AG09309 (cell line): ENCODE measurements at places on chromosomes 7 and 10.

DNA sequence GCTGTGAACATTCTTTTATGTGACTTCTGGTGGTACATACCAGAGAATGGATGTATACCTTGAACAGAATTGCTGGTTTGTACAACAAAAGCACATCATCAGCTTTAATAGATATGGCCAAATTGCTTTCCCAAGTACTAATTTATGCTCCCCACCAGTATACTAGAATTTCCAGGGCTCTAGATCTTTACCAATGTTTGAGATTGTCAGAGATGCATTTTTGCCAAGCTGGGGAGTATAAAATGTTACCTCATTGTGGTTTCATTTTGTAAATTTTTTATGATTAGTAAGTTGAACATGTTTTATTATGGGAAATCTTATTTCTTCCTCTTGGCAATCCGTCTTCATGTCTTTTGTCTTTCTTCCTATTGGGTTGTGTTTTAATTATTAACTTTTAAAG lies 179.9 kb upstream of the TMEM106B start:
- DNase-seq: no peak

GRCh38 chr10:13788320-13788600 lies 201.5 kb downstream of the PRPF18 start:
- DNase-seq: no peak

DNA sequence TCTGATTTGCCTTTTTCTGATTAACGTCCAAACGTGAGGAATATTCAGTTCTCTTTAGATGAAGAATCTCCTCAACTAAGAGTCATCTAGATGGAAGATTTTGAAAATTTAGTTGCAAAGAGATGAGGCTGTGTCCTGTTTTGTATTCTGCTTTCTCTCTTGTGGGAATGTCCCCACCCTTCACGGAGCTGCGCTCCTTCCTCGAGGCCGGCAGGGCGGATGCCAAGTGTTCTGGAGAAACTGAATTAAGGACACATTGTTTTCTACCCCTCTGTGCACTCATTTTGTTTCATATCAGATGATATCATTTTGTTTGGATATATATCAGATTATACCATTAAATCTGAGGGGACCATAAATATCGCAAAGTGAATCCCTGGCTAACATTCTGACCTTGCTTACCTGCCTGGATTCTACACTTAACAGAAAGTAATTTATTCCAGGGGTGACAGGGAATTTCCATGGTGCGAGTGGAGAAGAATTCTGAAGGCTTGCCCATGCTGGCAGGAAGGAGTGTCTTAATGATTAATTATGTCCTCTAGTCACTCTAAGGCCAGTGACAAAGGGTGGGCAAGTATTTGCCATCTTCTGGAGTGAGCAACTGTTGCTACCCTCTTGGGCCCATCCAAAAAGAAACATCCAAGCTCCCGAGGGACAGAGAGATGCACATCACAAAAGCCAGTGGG lies 47.9 kb upstream of the IGFBP3 start:
- DNase-seq: no peak

- DNase-seq: no peak
Measured at GRCh38 chr7:918441-919113, 35.9 kb downstream of the ADAP1 start.

DNA sequence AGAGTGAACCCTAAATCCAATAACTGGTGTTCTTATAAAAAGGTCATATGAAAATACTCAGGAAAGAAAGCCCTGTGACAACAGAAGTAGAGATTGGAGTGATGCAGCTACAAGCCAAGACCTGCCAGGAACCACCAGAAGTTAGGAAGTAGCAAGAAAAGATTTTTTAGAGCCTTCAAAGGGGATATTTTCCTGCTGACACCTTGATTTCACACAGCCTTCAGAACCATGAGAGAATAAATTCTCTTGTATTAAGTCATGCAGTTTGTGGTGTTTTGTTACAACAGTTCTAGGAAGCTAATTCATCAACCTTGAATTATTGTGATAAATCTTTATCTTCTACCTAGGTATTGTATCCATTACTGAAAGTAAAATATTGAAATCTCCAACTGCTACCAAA lies 81.0 kb downstream of the HYCC1 start:
- no peak for DNase-seq

- DNase-seq: no peak
Measured at GRCh38 chr7:150801946-150802771, 1.6 kb downstream of the TMEM176A start.

DNA sequence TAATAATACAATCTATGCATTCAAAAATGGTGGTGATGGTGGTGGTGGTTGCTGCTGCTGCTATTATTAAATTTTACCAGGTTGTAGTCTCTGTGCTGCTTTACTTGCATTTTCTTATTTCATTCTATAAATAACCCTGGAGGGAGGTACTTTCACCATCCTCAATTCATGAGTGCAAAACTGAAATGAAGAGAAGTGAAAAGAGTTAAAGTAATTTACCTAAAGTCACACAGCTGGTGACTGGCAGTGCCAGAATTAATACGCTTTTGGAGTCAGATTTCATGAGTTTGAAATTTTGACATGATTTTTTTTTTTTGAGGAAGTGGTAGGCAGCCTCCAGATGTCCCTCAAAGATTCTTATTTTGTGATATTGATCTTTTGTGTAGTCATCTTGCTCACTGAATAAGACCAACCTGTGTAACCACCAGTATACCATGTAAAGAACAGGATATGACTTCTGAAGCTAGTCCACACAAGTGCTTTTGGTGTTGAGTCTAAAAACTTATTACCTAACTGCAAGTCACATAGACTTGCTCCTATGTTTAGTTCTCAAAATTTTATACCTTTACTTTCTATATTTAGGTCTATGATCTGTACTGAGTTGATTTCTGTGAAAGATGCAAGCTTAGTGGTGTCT lies 218.8 kb downstream of the ZWINT start:
- no peak for DNase-seq

DNA sequence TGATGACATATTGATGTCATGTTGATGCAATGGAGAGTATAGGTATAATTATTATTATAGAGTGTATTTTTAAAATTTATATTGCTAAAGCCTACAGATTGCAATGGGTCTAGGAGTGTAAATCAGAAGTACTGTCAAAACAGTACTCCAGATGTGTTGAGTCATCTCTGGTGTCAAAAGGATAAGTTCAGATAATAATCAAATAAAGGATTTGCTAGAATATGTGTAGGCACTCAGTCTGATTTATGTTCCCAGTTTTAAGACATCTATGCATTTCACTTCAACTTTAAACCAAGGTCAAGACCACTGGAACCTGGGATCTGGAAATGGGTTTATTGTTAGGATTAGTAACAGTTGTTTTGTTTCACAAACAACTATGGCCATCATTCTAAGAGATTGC lies 342.3 kb upstream of the BMPER start:
- no peak for DNase-seq

GRCh38 chr7:54349229-54349628 lies 192.9 kb upstream of the VSTM2A start:
- no peak for DNase-seq

DNA sequence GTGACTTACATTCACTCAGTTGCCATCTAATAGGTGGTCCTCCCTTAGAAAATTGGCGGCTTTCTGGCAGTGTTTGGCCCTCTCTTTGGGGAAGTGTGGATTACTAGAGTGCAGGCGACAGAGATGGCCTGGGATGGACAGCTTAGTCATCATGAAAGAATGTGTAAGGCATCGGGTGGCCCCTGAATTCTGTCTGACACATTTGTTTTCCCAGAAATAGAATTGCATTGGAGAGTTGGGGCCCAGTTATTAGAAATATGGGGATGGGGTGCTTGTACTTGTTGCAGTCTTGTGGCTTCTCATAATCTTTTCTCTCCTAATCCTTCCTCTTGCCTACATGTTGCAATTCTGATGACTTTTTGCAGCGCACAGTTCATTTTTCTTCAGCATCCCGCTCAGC lies 13.8 kb downstream of the TCF7L2 start:
- DNase-seq: no peak

- no peak for DNase-seq
Measured at GRCh38 chr10:117464176-117464575, 78.4 kb upstream of the EMX2 start.

- DNase-seq: no peak
Measured at GRCh38 chr10:98396096-98397063, 18.6 kb downstream of the PYROXD2 start.

DNA sequence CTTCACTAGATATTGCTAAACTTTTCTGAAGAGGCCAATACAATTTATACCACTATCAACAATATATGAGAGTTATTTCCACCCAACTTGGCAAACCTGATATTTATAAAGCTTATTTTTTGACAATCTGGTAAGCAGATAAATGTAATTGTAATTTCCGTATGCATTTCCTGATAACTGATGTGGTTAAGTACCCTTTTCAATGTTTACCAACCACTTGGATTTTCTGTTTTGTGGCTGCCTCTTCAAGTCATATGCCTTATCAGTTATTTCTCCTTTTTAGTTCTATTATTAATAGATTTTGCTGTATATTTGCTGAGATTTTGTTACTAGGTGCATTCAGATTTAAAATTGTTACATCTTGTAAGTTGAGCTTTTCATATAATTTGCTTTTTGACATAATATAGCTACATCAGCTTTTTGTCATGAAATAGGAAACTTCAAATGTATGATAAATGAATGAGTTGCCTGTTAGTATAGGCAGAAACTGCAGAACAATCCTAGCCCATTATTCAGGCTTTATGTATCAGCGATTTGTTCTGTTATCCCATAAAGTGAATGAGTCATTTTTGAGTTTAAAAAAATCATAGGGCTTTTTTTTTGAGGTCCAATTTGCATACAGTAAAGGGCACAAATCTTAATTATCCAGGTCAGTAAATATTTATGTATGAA lies 11.5 kb downstream of the SGPL1 start:
- DNase-seq: no peak

DNA sequence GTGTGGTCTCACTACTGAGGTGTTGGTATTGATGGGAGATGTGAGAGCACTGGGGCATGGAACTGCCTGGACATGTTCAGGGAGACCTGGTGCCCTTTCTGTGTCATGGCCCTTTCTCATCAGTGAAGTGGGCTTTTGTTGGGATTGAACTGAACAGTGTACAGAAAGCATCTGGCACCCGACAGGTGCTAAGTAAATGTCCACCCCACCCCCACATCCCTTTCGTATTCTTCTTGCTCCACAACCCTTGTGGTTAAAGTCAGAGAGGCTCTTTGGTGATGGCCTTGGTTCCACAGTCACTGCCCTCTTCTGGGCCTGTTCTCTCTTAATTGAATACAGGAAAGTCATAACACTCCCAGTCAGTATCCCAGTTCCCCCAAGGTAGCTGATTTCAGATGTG lies 5.4 kb downstream of the NOM1 start:
- DNase-seq: no peak

DNA sequence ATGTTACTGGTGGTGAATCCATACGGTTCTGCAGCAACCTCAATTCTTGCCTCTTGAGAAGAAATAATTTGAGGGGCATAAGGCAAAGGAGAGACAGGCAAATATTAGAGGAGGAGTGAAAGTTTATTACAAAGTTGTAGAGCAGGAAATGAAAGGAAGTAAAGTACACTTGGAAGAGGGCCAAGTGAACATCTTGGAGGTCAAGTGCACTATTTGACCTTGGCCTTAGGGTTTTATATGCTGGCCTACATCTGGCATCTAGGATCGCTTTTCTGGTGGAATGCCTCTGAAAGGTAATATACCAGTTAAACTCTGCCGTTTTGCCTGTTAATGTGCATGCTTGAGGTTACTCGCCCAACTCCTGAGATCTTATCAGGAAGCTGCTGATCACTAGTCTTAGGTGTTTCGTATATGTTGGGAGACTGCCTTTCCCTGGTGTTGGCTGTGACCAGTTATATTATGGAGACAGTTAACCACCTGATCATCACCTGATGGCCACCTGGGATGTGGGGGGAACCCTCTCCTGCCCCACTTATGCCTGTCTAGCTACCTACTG lies 66.1 kb upstream of the CYP2C18 start:
- DNase-seq: no peak

DNA sequence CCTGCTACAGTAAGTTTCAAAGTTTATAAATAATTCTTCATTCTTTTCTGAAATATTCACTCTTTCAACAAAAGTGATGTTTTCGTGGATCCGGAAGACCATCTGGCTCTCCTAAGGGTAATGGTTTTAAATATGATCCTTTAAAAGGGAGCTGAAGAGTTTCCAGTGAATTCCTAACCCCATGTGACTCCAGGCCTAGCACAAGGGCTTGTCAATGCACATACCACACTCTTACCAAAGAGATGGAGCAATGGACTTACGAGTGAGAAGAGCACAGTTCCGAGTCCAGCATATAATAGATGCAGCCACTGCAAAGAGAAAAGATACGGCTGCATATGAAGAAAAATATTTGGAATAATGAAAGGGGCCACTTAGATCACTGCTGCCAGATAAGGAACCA lies 32.1 kb upstream of the GATAD1 start:
- no peak for DNase-seq

- no peak for DNase-seq
Measured at GRCh38 chr10:31102421-31102820, 70.8 kb upstream of the ZNF438 start.

- DNase-seq: peak; percentile 32
Measured at GRCh38 chr7:121515630-121516401, 119.7 kb upstream of the FAM3C start.

GRCh38 chr10:34866848-34867247 lies 51.8 kb upstream of the PARD3 start:
- DNase-seq: no peak

DNA sequence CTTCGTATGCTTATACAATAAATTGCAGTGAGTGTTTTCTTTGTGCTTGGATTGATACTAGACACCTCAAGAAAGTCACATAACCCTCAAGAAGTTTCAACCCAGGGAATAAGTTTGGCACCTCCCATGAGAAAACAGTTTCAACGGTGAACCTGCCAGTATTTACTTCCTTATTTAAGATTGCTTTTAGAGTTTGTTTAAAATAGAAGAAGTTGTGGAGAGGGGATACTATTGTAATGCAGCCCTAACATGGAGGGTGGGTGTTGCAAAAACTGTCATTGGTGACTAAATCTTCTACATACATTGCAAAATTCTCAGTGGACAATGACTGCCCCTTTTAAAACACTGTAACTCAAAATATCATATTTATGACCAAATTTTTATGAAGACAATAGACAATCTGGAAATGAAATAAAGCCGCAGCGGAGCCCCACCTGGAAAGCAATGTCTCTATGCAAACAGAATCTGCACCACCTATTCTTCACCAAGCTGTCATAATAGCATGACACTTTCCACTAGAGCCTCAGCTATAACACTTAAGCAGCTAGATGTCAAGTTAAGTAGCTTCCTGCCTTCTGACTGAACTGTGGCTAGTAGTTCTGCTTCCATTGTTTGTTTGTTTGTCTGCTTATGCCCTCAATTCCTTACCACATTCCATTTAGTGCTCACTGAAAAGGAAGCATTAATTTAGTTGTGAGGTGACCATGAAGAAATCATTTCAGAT lies 98.2 kb downstream of the MDFIC start:
- DNase-seq: no peak

DNA sequence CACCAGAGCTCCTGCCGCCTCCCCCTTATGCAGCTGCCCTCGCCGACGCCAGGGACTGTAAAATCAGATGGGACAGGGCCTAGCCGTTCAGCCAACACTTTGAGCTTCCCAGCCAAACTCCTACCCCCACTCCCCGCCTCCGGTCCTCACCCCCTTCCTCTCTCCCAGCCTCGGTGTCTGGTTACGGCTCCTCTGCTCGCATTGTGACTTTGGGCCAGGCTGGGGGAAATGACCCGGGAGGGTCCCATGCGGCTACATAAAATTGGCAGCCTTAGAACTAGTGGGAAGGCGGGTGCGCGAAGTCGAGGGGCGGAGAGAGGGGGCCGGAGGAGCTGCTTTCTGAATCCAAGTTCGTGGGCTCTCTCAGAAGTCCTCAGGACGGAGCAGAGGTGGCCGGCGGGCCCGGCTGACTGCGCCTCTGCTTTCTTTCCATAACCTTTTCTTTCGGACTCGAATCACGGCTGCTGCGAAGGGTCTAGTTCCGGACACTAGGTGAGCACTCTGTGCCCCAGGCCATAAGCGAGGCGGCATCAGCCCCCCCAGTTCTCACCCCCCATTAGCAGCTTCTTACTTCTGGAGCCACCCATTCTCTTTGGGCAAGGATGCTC lies at the start of gene KAZALD1:
Gene KAZALD1, plus strand, starts transcription at position 366 of the 608 bp plus-strand sequence. CDS start 604 bp downstream, outside the sequence.
- no peak for DNase-seq
